Liver (tissue), 10 donors: ENCODE measurements at places on chromosomes 5 and 9. TPM values are rescaled to one million over a fixed set of nuclear protein-coding genes. Genes with fewer than 3 reads are reported as not detected.
A peak's percentile ranks its signal among the peaks of the same experiment; 100 is the strongest.

- H3K27ac ChIP-seq: no peak overlapping the region
- H3K4me3 ChIP-seq: no peak overlapping the region
- no peaks in the 10 kb centered on the region for H3K27me3 ChIP-seq
- no peaks in the 10 kb centered on the region for H3K36me3 ChIP-seq
- no peaks in the 10 kb centered on the region for H3K4me1 ChIP-seq
Observed at GRCh38 chr5:166331521-166331920, 1959.9 kb upstream of the WWC1 start.

GRCh38 chr9:133348718-133349573, 928 bp downstream of the RPL7A start:
- peak overlapping the region; percentile 91 for H3K4me3 ChIP-seq
- peaks cover 7% of the 10 kb centered on the region for H3K4me1 ChIP-seq
- no peaks in the 10 kb centered on the region for H3K27me3 ChIP-seq
- peak overlapping the region; percentile 85 for H3K27ac ChIP-seq

DNA sequence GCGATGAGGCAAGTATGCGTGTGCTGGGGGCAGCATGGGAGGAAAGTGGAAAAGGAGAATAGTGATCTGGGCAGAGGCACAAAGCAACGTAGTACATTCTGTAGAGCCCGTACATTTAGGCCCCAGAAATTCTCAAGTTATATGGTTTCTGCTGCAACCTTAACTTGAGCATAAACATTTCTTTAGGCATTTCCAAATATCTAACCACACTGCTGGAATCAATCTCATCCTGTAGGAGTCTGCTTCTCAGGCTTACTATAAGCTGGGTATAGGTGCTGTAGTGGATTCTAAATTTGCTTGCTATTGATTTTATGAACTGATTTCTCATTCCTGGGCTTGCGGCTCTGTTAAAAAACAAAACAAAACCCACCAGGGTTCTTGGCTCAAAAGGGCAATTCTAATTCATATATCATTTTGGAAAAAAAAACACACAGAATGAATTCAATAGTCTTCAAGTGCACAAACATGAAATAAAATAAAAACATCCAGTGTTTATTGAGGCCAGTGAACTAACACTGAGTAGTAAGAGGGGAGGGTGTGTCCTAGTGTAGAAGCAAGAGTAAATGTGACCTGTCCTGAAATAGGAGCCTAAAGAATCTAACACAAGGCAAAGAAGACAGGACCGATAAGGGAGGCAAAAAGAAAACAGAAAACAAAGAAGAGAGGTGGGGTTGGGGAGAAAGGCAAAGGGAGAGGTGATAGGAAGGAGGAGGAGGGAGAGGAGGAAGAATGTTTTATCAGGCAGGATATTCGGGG, 145.5 kb upstream of the LHFPL2 start:
- no peaks in the 10 kb centered on the region for H3K4me1 ChIP-seq
- DNase-seq: no peak
- no peaks in the 10 kb centered on the region for H3K36me3 ChIP-seq
- no peak overlapping the region for H3K27ac ChIP-seq

DNA sequence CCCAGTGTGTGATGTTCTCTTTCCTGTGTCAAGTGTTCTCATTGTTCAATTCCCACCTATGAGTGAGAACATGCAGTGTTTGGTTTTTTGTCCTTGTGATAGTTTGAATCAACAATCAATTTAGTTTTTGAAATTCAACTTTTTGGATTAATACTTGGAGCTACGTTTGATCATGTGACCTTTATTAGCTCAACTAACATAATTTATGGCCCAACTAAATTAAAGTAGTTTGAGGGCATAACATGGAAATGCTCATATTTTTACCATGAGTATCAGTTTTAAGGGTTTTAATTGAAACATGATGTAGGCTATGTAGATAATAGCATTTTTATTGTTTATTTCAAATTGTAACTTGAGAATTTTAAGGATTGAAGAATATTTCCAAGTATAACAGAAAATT, 168.0 kb downstream of the CCDC171 start:
- no peak overlapping the region for H3K27ac ChIP-seq
- no peak for DNase-seq
- H3K27me3 ChIP-seq: no peaks in the 10 kb centered on the region
- no peaks in the 10 kb centered on the region for H3K36me3 ChIP-seq
- no peak overlapping the region for H3K4me3 ChIP-seq

- H3K36me3 ChIP-seq: no peaks in the 10 kb centered on the region
- no peaks in the 10 kb centered on the region for H3K27me3 ChIP-seq
- H3K4me3 ChIP-seq: no peak overlapping the region
- H3K4me1 ChIP-seq: no peaks in the 10 kb centered on the region
- no peak for DNase-seq
Observed at GRCh38 chr9:7816021-7816420, 16.4 kb upstream of the DMAC1 start.

DNA sequence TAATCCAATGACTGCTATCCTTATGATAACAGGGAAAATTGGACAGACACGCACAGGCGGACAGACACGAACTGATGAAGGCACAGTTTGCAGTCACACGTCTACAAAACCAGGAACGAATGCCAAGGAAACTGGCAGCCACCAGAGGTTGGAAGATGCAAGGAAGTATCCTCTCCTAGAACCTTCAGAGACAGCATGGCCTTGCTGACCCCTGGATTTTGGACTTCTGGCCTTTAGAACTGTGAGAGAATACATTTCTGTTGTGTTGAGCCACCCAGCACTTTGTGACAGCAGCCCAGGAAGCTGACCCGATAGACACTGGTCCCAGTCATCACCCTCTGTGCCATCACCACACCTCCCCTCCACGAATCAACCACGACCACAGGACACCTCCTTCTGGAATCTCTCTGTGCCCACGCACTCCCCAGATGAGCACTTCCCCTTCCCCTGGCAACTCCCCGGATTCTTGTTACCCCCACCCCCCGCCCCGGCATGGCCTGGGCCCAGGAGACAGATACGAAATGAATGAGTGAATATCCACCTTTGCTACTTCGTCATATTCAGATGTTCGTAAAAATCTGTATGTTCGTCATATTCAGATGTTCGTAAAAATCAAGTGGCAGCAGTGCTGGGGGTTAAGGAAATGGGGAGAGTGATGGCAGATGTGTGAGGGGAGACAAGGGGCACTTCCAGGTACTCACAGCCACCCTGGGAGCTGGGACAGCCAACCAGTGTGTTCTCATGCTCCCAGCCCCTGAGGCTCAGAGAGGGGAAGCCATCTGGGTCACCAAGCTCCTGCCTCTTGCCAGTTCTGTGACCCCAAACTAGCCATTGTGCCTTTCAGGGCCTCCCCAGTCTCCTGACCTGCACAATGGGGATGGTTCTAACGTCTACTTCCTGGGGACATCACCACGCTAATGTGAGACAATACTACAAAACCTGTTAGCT, 18.5 kb downstream of the GBGT1 start:
- H3K4me1 ChIP-seq: peaks cover 39% of the 10 kb centered on the region
- no peak for DNase-seq
- H3K4me3 ChIP-seq: no peak overlapping the region
- peak overlapping the region; percentile 39 for H3K27ac ChIP-seq
- no peaks in the 10 kb centered on the region for H3K27me3 ChIP-seq

DNA sequence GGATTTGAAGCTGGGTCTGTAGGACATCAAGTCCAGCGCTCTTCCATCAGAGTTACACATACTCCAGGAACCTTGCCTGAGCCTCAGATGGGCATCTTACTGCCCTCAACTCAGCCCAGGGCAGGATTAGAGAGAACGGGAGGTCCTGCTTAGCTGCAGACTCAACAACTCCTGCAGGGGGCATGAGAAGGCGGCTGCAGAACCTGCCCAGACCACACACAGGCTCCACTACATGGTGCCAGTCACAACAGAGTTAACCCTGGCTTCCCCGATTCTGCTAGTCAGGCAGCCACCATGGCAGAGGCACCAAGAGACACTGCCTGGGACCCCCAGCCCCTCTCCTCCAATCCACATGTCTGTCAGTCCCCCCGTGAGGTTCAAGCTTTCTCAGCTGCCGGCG, 23.9 kb upstream of the CPLX2 start:
- H3K4me1 ChIP-seq: no peaks in the 10 kb centered on the region
- H3K4me3 ChIP-seq: no peak overlapping the region
- H3K27me3 ChIP-seq: peaks cover 3% of the 10 kb centered on the region
- no peak overlapping the region for H3K27ac ChIP-seq

DNA sequence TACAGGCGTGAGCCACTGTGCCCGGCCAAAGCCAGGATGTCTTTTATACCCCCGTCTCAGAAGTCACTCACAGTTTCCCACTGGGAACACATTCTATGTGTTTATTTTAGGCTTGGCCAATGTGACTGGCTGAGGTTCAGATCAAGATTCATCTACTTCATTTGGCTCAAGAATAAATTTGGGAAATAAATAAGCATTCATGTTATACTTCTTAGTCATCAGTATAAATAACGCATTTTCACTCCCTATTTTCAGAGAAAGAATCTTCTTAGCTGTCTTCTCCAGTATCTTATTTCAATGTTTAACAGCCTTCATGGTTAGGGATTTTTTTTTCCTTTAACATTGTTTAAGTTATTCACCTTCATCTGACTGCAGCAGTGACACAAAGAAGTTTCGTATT, 11.8 kb downstream of the S100Z start:
- H3K36me3 ChIP-seq: no peaks in the 10 kb centered on the region
- H3K27me3 ChIP-seq: no peaks in the 10 kb centered on the region
- H3K4me3 ChIP-seq: no peak overlapping the region
- DNase-seq: no peak

DNA sequence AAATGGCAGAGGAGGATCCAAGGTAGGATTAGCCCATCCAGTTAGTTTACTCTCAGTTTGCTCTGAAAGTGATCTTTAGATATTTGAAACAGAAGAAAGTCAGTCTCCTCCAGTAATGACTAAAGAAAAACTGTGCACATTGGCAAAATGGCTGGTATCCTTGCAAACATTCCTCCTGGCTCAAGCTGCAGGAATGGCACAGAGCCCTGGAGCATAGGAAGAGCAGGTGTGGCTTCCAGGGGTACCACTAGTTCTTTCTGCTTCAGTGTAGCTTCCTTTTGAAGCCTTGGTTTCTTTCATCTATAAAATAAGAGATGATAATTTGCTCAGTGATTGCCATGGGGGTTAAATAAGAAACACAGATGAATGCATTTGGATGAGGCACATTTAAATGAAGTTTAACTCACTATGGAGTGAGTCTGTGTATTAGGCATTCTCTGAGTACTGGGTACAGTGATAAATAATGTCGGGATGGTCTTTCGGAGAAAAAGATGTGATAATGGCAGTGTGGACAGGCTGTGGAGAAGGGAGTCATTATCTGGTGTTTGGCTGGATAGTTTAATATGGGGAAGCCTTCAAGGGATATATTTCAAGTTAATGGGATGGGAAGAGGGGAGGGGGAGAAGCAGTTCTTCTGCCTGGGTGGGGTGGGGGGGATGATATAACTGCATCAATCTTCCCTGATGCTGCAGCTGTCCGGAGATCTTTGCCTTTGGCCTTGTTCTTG, 217.3 kb upstream of the KLF4 start:
- no peak overlapping the region for H3K4me3 ChIP-seq
- H3K27ac ChIP-seq: no peak overlapping the region
- no peaks in the 10 kb centered on the region for H3K4me1 ChIP-seq
- no peaks in the 10 kb centered on the region for H3K27me3 ChIP-seq
- H3K36me3 ChIP-seq: no peaks in the 10 kb centered on the region

- H3K4me1 ChIP-seq: no peaks in the 10 kb centered on the region
- DNase-seq: no peak
- H3K4me3 ChIP-seq: no peak overlapping the region
- peaks cover 7% of the 10 kb centered on the region for H3K27me3 ChIP-seq
- H3K36me3 ChIP-seq: no peaks in the 10 kb centered on the region
Observed at GRCh38 chr5:62168506-62169281, 137.3 kb upstream of the KIF2A start.

DNA sequence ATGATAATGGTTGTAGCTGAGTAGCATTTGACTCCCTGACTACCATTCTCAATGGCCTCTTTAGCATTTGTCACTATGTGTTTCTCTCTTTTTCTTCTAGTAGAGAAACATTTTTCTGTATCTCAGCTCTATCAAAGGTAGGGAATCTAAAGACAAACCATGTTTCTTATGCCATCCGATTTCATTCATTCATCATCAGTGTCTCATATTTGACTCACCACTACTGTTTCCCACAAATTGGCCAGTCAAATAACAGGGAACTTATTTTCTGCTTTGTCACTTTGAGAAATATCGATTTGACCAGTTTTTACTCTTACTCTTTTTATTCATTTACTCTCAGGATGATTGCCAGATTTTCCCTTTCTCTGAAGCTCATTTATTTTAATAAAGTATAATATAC, 282.3 kb downstream of the TMEM167A start:
- H3K36me3 ChIP-seq: no peaks in the 10 kb centered on the region
- DNase-seq: no peak
- no peaks in the 10 kb centered on the region for H3K4me1 ChIP-seq
- H3K4me3 ChIP-seq: no peak overlapping the region
- no peak overlapping the region for H3K27ac ChIP-seq
- H3K27me3 ChIP-seq: no peaks in the 10 kb centered on the region

DNA sequence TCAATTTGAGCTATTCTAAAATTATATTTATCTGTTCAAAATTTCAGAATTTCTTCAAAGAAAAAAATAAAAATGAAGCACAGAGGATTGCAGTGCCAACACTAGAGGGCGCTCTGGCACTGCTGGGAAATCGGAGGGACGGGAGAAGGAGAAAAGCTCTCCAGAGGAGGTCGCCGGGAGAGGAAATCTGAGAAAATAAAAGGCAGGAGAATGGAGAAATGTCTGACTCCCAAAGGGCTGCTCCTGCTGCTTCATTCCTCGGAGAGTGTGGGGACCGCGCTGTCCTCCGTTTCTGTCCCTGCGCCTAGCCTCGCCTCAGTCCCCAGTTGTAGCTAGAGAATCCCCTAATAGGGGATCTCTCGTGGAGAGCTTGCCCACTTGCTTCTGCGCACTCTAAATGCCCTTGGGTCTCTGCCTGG, 40.0 kb upstream of the ARSB start:
- peaks cover 38% of the 10 kb centered on the region for H3K4me1 ChIP-seq
- no peaks in the 10 kb centered on the region for H3K27me3 ChIP-seq
- peak; percentile 70 for DNase-seq
- H3K4me3 ChIP-seq: no peak overlapping the region

GRCh38 chr5:150440948-150441812, 8.4 kb downstream of the RPS14 start:
- no peaks in the 10 kb centered on the region for H3K27me3 ChIP-seq
- H3K4me3 ChIP-seq: no peak overlapping the region
- no peaks in the 10 kb centered on the region for H3K4me1 ChIP-seq

DNA sequence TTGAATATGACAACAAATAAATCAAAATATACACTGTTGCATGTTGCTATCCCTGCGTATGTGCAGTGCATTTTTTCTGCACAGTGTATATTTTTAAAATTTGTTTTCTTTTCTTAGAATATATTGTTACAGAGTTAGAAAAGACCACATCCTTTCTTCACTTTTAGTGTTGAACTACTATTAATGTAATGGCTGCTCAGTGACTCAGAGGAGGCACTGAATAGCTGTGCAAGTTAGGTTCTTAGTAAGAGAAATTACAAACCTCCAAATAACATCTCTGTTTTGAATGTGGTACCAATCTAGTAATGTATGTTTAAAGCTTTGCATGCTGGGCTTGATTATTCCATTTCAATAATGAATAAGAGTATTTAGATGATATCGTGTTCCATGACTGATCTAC, 208.9 kb upstream of the PRR16 start:
- no peak overlapping the region for H3K4me3 ChIP-seq
- no peaks in the 10 kb centered on the region for H3K36me3 ChIP-seq
- DNase-seq: no peak

Gene SLU7
- total RNA-seq: 18.2 TPM

Gene TNFAIP8
- 28.6 TPM for total RNA-seq

Gene ROPN1L
- total RNA-seq: 1.2 TPM

Gene TGFBI
- total RNA-seq: 45.2 TPM

Gene TSSK1B
- total RNA-seq: not detected

Gene PARP8
- total RNA-seq: 8.1 TPM

Gene DNAI1
- not detected for total RNA-seq

Gene SPATA31D4
- total RNA-seq: not detected

Gene SH3PXD2B
- total RNA-seq: 3.3 TPM

Gene MGAT1
- 73.6 TPM for total RNA-seq

Gene ENTPD8
- total RNA-seq: 1.6 TPM

Gene OR5C1
- total RNA-seq: not detected

Gene GZMA
- 2.1 TPM for total RNA-seq

Gene LRRTM2
- total RNA-seq: not detected
